ENCODE measurements at places on chromosomes 4 and X.

GRCh38 chr4:65671372-65671771, 1.1 kb upstream of the EPHA5 start:
- DNase-seq, result no peak

- DNase-seq, result no peak
Measured at GRCh38 chr4:159542296-159542695, 439.4 kb downstream of the RAPGEF2 start.

DNA sequence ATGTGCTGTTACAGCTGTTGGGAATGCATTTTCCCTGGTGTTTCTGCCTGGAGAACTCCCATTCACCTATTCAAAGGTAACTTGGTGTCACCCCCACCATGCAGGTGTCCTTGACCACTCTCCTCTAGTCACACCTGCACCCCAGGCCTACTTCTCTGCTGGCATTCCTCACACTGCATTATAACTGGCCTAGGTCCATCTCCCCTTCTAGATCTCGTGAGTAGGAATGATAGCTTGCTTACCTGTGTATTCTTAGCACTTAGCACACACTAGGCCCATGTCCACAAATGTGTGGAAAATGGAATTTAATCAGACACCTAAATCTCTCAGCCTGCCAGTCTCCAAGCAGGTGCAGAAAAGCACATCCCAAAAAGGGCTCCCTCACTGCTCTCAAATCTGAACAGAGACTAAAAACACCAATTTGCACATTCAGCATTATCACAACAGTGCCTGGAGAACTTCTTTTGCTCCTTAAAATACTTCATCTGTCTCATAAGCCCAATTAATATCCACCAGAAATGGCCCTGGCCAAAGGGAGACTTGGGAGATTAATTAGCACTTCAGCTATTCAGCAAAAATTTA, 18.3 kb downstream of the SCD5 start:
- DNase-seq, result no peak

DNA sequence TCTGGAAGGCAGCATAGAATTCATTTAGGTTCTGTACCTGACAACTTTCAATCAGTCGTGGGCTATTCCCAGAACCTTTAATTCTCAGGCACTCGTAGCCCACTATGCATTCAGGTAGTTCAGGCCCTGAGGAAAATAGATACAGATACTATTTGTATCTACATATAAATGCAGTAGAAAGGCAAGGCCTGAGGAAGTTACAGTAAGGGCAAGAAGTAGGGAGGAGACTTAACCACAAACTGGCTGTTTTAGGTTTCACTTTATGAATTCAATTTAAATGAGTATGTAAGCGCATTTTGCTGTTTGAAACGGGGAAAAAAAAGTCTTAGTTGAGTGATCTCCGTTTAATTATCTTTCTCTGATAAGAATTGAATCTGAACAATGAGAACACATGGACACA, 529.4 kb upstream of the ATOH1 start:
- DNase-seq, result no peak

- DNase-seq, result no peak
Measured at GRCh38 chrX:112851806-112852205, 11.2 kb upstream of the AMOT start.

Data from Ammon's horn (tissue), 1 donor.